SK-N-SH (cell line): ENCODE measurements at places on chromosomes 11 and 22. TPM values are rescaled to one million over a fixed set of nuclear protein-coding genes. Genes with fewer than 3 reads are reported as not detected.

The TECTA gene
- 0.58 and 0.88 TPM in 2 replicates for polyA plus RNA-seq

The RFPL1 gene
- not detected in 2 replicates for polyA plus RNA-seq

DNA sequence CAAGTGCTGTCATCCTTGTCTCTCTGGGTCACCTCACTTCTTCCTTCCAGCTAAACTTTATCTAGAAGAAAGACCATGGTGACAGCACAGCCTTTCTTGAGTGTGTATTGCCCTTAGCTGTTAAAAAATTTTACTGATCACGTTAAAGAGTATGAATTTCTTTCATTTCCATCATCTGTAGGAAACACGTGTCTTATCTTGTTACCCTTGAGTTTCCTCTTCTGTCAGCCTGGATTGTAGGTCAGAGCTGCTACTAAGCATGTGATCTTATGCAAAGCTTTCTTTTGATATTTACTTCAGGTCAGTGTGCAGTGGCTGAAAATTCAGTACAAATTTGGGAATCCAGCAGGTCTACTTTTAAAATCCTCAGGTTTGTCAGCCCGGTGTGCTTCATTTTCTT lies 512.2 kb upstream of the ARHGAP42 start:
- DNase-seq: no peak

DNA sequence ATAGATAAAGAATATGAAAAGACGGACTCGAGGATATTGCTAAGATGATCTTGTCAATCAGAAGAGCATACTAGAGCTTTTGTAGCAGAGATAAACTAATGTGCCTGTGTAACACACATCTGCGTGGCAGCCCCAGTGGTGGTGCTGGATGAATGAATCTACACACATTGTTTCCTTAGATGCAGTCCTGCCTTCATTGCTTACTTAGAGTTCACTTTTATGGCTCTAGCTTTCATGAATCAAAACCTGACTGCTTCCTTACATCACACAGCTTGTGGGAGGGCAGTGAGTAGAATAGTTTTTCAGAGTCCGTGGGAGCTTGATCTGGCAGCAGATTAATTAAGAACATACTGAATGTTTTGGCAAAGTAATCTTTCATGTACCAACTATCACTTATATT lies 83.7 kb downstream of the EXT2 start:
- peak; percentile 20 for DNase-seq

The RASSF10 gene
- not detected in 2 replicates for polyA plus RNA-seq

The GLYATL1 gene
- 0.21 and 0.29 TPM in 2 replicates for polyA plus RNA-seq

GRCh38 chr11:10436224-10436623 lies 18.8 kb upstream of the AMPD3 start:
- DNase-seq: no peak

DNA sequence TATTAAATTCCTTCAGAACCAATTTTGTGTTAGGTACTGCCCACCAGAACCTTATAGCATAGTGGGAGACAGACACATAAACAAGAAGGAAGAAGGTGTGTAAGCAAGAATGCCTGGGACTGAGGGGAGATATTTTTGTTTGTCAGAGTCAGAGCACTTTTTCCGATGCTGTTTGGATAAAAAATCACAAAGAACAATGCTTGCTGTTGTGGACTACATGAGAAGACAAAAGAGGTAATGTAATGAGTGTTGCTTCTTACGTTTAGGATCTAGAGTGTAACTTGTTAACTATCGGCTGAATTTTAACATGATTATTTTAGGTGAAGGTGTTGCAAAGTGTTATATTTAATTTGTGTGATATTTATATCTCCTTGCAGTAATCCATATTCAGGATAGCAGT lies 84.9 kb downstream of the ATM start:
- DNase-seq: no peak

DNA sequence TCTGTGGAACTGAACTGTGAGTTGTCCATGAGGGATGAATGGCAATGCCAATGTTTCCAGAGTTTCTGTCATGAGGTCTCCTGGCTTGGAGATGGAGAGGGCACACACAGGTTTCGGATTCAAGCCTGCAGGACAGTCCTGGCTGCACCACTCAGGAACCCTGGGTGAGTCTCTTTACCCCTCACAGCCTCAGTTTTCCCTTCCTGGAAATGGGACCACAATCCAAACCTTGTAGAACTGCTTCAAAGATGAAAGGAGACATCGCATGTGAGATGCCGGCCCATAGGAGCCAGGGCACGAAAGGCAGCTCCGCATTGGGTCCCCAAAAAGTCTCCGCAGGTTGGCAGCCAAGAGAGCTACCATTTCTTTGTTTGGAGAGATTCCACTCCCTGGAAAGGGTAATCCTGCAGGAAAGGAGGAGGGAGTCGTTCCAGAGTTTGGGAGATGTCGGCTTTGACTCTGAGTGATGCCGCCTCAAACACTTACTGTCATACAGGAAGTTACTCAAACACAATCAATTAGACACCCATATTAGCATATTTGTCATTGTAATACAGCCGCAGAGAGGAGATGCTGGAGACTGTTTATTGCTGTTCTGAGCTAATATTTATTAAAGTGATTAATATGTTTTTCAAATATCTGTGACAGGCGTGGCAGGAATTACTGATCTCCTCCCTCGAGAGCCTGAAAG lies 318.3 kb downstream of the MN1 start:
- no peak for DNase-seq

DNA sequence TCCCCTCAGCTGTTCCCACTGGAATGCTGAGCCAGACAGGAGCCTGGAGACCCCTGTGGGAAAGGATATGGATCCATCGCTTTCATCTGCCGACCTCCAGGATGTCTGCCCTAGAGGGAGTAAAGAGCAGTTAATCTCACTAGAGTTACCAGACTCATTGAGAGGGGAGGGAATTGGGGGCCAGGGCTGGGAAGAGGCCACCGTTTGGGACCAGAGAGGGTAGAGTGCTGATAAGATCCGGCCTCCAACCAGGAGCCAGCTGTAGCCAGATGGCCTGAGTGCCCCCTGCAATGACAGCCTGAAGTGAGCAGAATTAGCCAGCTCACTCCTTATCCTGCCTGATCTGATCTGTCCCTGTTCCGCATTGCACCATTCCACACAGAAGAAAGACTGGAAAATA lies 3.7 kb upstream of the APLNR start:
- DNase-seq: peak; percentile 89

The APOBEC3B gene
- not detected in 2 replicates for polyA plus RNA-seq

DNA sequence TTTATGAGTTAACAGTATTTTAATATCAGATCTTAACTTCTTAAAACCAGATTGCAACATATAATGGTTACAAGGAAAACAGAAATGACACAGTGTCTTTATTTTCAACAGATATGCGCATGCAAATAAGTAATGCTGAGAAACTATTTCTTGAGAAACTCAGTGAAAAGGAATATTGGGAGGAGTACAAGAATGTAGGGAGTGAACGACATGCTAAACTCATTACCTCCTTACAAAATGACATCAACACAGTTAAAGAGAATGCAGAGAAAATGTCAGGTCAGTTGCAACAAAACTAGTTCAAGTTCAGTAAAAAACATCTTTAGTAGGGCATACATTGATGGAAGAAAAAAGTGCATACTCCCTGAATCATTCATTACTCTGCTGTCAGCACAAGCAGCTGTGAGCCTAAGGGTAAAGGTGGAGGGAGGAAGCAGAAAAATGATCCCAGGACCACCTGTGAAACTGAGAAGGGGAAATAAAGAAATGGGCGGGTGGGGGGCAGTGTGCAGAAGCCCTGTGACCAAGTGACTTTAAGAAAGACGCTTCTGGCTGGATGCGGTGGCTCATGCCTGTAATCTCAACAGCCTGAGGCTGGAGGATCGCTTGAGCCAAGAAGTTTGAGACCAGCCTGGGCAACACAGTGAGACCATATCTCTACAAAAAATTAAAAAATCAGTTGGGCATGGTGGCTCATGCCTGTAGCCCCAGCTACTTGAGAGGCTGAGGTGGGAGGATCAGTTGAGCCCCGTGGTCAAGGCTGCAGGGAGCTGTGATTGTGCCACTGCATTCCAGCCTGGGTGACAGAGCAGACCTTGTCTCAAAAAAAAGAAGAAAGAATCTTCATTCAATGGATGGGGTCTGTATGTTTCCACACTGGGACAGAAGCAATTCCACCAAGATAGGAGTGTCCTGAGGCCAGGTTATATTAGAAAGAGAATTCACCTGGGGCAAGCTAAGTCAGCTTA lies 31.2 kb downstream of the CCDC83 start:
- DNase-seq: no peak

The JAM3 gene
- 34.5 and 56.8 TPM in 2 replicates for polyA plus RNA-seq

The RASGRP2 gene
- 1.6 and 2.2 TPM in 2 replicates for polyA plus RNA-seq

The MCHR1 gene
- polyA plus RNA-seq: 0.33 and 0.55 TPM in 2 replicates

The MPZL2 gene
- polyA plus RNA-seq: 6.2 and 8.6 TPM in 2 replicates

- no peak for DNase-seq
These were observed 65.2 kb downstream of the CABIN1 start for GRCh38 chr22:24076091-24076867.

- DNase-seq: no peak
These were observed 45.7 kb downstream of the RPUSD4 start for GRCh38 chr11:126165757-126166156.

DNA sequence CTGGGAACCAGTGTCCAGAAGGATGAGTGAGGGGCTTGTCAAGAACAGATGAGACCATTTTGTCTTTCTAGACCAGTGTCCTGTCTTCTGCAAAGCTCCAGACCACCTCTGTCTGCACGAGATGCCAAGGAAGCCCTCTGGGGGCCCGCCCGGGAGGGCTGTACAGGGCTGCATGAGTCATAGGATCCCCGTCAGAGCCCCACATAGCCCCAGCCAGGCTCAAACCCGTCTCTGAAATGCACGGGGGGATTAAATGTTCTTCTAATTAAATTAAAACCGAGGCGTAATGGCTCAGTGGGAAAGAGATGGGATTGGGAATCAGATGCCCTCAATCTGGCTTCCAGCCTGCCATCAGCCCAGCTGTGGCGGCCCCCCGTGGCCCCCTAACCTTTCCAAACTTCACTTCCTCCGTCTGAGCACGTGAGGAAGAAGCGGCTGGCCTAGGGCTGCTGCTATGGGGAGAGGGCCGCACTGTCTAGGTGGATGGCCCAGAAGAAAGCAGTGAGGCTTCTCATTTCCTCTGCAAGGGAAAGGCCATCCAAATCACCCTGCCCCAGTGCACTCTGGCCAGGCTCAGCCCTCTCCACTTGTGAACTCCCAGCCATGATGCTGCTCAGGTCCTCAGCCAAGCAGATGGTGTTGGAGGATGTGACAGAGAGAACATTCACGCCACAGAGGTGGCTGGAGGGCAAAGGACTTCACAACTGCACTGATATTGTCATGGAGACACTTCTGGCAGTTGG lies 32.8 kb downstream of the KCNQ1OT1 start:
- no peak for DNase-seq

The SMC1B gene
- polyA plus RNA-seq: not detected in 2 replicates

- DNase-seq: peak; percentile 60
These were observed 11.2 kb upstream of the PPP2R1B start for GRCh38 chr11:111777094-111778046.

GRCh38 chr22:33227791-33228190 lies 169.6 kb upstream of the SYN3 start:
- DNase-seq: no peak

DNA sequence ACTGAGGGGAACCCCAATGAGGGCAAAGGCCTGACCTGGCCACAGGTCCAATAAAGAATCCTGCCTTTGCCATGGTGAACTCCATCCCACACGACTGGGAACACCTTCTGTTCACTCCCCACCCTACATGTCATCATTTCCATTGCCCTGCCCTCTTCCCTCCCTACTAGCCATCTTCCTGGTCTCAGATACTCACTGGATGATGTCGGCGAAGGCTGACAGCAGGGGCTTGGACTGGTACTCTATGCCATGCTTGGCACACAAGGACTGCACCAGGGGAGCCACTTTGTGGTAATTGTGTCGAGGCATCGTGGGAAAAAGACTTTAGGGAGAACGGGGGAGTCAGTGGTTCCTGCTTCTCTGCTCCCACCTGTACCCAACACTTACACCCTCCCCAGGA lies 9.9 kb downstream of the FEN1 start:
- DNase-seq: no peak

The SAA4 gene
- not detected in 2 replicates for polyA plus RNA-seq

The PRG3 gene
- not detected in 2 replicates for polyA plus RNA-seq

- peak; percentile 40 for DNase-seq
These were observed 75.0 kb downstream of the CACNA1I start for GRCh38 chr22:39645532-39645931.

- DNase-seq: no peak
These were observed 15.2 kb downstream of the UFD1 start for GRCh38 chr22:19463491-19464469.

GRCh38 chr11:75705541-75705940 lies 12.1 kb upstream of the MOGAT2 start:
- DNase-seq: no peak

DNA sequence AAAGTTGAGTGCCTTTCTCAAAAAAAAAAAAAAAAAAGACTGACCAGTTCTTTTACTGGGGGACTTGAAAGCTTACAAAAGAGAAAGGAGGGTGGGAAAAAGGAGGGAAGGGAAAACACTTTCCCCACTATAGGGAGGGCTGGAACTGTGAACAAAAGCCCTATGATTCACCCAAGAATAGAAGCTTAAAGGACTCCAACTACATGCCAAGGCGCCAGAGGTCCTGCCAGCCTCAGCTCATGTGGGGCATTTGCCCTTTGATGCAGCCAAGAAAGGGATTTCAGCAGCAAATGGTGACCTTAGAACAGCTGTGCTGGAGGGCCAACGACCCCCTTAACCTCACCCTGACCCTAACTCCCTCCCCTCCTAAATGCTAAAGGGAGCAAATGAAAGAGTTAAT lies 160.0 kb downstream of the NTM start:
- no peak for DNase-seq

- DNase-seq: peak; percentile 74
These were observed 1.6 kb downstream of the NR1H3 start for GRCh38 chr11:47259232-47259977.

GRCh38 chr11:134474070-134474860 lies 62.2 kb upstream of the B3GAT1 start:
- no peak for DNase-seq

DNA sequence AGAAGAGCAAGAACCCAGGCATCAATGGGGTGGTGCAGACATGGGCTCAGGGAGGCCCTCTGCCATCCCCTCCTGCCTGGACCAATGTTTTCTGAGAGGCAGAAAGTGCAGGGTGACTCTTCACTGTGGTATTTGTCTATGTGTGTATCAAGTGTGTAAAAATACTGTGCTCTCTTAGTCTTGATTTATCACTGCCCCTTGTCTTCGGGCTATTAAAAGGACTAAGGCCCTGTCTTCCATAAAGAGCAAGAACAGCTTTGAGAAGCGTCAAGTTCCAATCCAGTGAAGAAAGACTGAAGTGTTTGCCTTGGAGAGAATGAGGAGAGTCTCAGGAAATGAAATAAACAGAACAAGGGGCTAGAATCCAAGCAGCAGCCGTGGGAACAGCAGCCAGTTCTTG lies 14.4 kb downstream of the PRSS23 start:
- DNase-seq: no peak

The GLB1L3 gene
- 0.10 TPM in 1 of 2 replicates, not detected in the other for polyA plus RNA-seq

GRCh38 chr11:119742263-119742861 lies 13.4 kb upstream of the NECTIN1 start:
- peak; percentile 89 for DNase-seq

GRCh38 chr11:24779791-24780190 lies 282.9 kb downstream of the LUZP2 start:
- peak; percentile 2 for DNase-seq

- no peak for DNase-seq
These were observed 3.3 kb upstream of the CRACR2B start for GRCh38 chr11:824292-824880.

The MYEOV gene
- polyA plus RNA-seq: 3.0 and 3.6 TPM in 2 replicates

The PANX3 gene
- polyA plus RNA-seq: not detected in 2 replicates
